ENCODE measurements at places on chromosomes 12 and 14.

GRCh38 chr14:90678846-90679362 lies 137.3 kb downstream of the TTC7B start:
- no peak for DNase-seq

DNA sequence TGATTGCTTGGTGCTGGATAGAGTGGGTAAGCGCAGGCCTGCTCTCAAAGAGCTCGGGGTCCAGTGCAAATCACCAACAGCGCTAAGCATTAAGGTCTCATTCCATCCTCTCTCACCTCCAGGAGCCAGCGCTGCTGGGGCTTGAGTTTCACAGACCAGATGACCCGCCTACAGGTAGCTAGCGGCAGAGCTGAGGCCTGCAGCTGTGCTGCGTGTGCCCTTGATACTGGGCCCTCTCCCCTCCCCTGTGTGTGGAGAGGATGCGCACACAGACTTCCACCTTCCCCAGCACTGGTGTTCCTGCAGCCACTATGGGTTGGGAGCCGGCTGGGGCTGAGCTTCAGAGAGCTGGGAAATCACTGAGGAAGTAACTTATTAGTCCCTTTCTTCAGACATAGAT lies 149.9 kb downstream of the CALM1 start:
- DNase-seq = no peak

- no peak for DNase-seq
Observed at GRCh38 chr14:74905595-74906142, 17.4 kb downstream of the RPS6KL1 start.

DNA sequence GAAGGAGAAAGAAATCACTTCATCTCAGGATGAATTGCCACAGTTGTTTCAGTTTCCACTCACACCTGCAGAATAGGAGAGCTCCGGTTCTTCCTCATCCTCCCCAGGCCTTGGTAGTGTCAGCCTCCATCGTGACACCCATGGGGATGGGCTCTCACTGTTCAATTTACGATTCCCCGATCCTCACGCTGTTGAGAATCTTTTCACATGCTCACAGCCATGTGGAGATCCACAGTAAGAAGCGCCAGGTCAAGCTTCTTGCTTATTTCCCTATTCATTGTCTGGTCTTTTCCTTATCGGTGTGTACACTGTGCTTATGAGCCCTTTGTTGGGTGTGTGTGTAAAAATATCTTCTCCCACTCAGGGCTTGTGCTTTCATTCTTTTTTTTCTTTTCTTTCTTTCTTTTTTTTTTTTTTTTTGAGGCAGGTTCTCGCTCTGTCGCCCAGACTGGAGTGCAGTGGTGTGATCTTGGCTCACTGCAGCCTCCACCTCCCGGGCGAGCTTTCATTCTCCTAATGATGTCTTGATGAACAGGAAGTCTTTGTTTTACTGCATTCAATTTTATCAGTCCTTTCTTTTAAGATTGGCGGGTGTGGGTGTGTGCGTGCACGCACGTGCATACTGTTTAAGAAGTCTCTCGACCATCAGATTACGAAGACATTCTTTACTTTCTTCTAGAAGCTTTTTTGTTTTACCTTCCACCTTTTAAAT lies 21.5 kb downstream of the RIN3 start:
- no peak for DNase-seq

DNA sequence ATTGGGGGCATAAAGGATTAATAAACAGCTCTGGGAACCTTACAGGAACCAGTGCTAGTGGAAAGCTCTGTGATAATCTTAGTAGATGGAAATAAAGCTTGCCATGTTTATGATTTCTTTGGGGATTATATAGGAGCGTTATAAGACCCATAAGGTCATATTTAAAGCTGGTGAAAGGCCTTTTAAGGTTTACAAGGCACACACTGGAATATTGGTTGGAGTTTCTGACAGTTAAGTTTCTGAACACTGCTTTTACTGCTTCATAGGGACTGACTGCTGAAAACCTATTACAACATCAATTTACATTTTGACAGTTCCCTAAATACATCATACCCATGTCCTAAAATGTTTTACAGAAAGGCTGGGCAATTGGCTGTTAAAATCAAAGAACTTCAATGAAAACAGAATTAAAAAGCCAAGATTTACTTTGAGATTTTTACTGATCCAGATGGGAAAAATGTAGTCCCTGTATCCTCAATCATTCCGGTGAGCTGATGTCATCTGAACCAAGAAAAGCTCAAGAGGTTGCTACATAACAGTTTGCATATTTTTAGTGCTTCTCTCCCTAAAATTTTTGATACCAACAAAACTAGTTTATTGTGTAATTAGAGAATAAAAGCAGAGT lies 153.7 kb upstream of the IGF1 start:
- DNase-seq = no peak

DNA sequence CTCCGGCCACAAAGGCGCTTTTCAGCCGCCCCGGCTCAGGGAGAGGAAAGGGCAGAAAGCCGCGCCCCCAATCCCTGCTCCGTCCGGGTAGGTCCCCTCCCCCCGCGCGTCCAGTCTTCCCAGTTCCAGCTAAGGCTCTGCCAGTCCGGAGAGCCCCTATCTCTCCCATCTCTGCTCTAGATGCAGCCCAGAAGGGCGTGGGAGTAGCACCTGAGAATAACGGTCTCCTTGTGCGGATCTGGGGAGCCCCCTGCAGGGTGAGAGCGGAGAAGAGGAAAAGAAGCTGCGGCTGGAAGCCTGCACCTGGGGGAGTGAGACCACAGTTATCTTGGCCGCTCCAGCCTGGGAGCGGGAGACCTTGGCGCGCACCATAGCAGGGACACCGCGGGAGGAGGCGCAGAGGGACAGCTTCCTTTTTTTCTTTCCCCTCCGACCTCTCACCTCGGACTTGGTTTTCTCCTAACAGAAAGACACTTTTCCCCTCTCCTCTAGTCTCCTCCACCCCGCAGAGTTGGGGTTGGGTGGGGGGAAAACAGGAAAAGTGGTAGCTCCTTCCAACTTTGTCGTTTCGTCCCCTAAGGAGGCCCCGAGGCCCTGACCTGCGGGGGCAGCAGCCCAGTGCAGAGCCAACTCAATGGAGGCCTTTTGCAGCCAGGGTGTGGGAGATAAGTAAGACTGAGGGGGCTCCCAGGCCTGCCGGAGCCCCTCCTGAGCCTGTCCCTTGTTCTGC lies 2.4 kb downstream of the DHH start:
- no peak for DNase-seq

DNA sequence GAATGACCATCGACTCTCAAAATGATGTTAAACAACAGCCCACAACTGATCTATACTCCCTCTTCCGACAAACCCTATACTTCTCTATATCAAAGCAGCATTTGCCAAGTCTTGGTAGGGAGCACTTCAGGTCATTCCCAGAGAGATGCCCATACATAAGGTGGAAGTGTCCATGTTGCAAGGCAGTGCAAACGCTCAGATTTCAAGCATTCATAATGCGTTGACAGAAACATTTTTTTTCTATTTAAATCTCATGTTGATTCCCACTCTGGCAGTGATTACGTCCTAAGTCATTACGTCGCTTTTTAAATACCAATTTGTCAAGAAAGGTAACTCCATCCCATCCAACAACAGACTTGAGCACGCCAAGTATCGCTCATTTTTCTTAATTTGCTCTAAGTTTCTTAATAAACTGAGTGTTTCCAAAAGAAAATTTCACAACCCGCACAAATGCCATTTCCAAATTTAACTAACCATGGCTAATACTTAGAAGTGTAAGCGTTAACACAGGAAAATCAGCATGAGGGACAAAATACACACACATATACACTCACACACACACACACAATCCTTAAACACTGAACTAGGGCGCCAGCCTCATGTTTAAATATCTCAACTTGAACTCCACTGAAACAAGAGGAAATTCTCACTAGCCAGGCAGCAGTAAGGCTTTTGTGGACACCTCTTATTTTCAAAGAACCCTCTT lies 1.1 kb downstream of the GXYLT1 start:
- no peak for DNase-seq

- DNase-seq = no peak
Observed at GRCh38 chr12:120100630-120101029, 15.9 kb downstream of the RAB35 start.

GRCh38 chr12:123908884-123909725 lies 63.5 kb downstream of the CCDC92 start:
- DNase-seq = no peak

GRCh38 chr12:61996717-61997116 lies 263.5 kb upstream of the USP15 start:
- no peak for DNase-seq

DNA sequence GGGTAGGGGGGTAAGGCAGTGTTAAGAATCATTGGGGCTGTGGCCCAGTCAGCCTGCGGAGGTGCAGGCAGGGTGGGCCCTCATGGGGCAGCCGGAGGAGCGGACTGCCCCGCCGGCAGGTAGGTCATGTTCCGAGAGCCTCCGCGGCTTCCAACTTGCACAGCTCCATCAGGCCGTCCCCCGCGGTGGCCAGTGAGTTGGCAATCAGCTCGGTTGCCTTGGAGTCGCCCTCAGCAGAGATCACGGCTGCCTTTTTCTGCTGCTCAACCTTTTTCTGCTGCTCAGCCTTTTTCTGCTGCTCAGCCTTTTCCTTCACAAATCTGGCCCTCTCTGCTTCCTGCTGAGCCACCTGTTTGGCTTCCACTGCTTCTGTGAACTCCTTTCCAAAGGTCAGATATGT lies 41.1 kb upstream of the CSRNP2 start:
- no peak for DNase-seq

DNA sequence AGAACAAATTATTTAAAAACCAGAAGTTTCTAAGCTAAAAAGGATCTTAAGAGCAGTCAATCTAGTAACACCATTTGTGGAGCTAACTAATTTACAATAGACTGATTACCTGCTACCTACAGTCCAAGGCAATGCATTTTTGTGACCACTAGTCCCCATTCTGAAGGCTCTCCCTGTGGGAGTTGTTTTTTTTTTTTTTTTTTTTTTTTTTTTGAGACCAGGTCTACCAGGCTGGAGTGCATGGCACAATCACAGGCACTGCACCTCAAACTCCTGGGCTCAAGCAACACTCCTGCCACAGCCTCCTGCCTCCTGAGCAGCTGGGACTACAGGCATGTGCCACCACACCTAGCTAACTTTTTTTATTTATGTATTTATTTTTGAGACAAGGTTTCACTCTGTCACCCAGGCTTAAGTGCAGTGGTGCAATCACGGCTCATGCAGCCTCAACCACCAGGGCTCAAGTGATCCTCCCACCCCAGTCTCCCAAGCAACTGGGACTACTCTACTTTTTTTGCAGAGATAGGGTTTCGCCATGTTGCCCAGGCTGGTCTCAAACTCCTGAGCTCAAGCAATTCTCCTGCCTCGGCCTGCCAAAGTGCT lies 3.9 kb downstream of the GNPTAB start:
- no peak for DNase-seq

DNA sequence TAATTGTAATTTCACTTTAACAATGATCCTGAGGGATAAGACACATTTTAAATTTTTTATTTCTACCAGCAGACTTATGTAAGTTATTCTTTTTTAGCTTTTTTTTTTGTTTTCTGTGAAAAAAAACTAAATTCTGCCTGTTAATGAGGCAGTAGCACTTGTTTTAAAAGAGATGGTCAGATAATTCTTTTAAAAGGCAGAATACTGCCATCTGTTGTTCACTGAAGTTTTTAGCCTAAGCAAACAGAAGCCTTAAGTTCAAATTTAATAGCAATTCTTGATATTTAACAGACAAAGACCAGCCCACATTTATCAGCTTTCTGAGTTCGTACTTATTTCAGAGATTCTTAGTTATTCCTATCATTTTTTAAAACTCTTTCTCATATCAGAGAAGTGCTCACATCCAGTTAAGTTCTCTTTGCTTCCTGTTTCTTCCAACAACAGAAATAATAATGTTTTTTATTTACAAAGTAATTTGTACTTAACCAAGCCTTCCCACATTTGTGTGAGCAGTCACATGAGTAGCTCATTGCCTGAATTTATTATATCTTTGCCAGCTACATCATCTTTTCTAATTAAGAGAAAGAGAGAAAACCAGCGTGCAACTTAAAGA lies 93.4 kb upstream of the SLCO1C1 start:
- no peak for DNase-seq

DNA sequence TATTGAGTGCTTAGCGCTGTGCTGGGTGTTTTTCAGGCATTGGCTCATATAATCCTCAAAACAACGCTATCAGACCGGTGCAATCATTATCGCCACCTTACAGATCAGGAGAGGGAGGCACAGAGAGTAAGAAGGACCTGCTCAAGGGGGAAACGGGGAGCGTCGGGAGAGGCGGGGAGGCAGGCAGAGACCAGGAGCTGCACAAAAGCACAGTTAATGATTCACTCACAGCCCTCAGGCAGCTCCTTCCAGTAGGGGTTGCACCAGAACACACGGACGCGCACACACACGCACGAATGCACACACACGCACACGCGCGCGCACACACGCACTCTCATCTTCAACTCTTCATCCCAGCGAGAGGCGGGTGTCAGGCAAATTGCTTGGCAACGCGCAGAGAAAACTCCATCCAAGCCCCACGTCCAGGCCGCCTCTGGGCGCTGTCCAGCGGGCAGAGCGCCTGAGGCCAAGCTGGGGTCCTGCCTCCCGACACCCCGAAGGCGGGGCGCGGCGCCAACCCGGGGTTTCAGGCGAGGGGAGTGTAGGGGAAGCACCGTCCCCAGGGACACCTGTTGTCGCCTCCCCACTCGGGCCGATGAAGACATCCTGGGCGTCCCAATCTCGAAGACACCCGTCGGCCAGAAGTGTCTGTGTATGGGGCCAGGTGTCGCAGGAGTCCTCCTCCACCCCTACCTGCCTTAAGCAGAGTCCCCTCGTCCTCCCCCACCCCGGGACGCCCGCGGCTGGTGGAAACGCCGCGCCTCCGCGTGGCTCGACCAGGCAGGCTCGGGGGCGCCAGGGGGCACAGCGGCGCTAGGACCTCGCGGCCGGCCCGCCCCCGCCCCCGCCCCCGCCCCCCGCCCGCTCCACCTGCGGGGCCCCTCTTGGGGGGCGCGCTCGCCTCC lies 35.5 kb upstream of the STON2 start:
- DNase-seq = peak; percentile 36

- no peak for DNase-seq
Observed at GRCh38 chr12:125305231-125305630, 240.0 kb downstream of the AACS start.
